ENCODE measurements at places on chromosomes 1 and 21.
A peak's percentile ranks its signal among the peaks of the same experiment; 100 is the strongest.

- no peak for DNase-seq
Measured at GRCh38 chr1:148334339-148335130, 148.6 kb downstream of the PPIAL4G start.

GRCh38 chr1:89996450-89997110, 1.7 kb downstream of the ZNF326 start:
- no peak for DNase-seq

DNA sequence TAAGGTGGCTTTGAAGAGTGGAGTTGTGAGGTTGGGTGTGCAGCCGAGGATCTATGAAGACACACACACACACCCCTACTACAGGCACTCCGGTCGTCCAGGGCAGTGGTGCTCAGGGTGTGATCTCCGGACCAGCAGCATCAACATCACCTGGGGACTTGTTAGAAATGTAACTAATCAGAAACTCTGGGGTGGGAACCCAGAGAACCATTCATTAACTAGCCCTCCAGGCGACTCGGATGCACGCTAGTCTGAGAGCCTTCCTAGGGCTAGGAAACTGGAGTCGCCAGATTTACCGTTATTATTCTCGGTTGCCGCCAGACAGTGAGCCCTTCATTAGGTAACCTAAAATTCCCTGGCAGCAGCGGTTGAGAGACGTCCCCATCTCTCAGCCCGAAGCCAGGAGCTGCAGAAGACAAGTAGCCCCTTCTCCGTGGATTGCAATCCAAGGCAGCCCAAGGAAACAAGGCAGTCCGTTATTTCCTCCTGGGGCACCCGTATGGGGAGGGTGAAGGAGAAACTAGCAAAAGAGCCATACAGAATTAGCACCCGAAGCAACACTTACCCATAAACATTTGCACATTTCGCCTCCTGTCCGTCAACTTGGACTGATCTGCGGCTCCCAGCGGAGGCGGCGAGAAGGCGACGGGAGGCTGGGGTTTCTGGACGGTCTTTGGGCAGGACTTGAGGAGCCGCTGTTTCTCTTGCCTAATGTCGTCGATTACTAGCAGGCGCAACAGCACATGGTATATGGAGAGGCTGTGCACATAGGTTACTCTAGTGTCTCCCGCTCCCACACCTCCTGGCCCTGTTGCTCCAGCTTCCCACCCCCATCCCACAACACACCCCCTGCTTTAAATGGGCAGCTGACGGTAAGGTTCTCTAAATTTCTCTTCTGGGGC, 2.9 kb upstream of the CCN1 start:
- DNase-seq = no peak

- no peak for DNase-seq
Measured at GRCh38 chr1:28021064-28021463, 61.3 kb downstream of the XKR8 start.

DNA sequence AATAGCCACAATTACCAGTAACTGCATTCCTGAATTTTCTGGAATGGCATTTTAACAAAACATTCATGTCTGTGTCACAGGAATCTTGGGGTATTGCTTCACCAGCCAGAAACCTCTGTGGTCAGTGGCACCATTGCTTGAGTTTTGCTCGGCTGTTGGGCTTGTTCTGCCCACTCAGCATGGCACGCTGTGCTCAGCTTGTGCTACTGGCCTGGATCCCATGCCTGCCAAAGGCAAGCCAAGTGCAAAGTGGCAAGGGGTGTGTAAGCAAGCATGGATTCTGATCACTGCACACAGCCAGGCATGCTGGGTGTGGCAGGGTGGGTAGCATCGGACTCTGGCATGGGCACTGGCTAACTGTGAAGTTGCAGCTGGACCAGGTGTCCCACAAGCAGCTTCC, 1150.9 kb downstream of the MRPL39 start:
- no peak for DNase-seq

- DNase-seq = no peak
Measured at GRCh38 chr1:28249866-28250295, 9.4 kb upstream of the SESN2 start.

- DNase-seq = no peak
Measured at GRCh38 chr1:57844382-57844980, 420.6 kb upstream of the DAB1 start.

GRCh38 chr1:64242895-64243756, 39.7 kb downstream of the UBE2U start:
- DNase-seq = no peak

DNA sequence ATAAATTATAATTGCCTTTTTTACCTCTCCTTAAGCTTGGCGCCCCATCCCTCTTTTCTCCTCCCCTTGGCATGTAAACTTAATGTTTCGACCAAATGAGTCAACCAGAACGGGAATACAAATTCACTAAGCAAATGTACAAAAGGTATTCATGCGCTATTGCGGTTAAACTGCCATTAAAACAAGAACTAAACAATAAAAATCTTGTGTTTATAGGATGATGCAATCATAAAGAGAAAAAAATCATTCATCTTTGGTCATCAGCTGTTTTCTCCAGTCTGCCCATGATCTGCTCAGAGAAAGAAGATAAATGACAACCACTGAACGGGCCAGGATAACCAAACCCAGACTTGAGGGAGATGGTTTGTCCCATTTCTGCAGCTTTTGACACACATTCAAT, 534.2 kb upstream of the PLXNA2 start:
- DNase-seq = no peak

GRCh38 chr1:87505391-87505983, 176.8 kb downstream of the LMO4 start:
- no peak for DNase-seq

GRCh38 chr1:205593532-205593931, 38.3 kb downstream of the ELK4 start:
- no peak for DNase-seq

- no peak for DNase-seq
Measured at GRCh38 chr1:206472886-206473285, 2.6 kb downstream of the IKBKE start.

GRCh38 chr1:196856053-196856452, 31.8 kb upstream of the CFHR4 start:
- no peak for DNase-seq

DNA sequence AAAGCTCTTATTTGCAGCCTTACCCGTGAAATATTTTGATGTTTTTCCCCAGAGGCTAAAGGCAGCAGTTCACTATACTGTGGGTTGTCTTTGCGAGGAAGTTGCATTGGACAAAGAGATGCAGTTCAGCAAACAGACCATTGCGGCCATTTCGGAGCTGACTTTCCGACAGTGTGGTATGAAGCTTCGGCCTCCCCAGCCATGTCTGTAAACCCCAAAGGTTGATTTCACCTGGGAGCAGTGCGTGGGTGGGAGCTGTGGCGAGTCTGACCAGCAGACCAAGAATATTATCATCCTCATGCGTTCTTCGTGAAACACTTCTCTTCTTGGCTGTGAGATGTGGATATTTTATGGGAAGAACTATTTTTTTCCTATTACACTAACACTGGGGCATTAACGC, 3.6 kb downstream of the CENPS start:
- DNase-seq = no peak

DNA sequence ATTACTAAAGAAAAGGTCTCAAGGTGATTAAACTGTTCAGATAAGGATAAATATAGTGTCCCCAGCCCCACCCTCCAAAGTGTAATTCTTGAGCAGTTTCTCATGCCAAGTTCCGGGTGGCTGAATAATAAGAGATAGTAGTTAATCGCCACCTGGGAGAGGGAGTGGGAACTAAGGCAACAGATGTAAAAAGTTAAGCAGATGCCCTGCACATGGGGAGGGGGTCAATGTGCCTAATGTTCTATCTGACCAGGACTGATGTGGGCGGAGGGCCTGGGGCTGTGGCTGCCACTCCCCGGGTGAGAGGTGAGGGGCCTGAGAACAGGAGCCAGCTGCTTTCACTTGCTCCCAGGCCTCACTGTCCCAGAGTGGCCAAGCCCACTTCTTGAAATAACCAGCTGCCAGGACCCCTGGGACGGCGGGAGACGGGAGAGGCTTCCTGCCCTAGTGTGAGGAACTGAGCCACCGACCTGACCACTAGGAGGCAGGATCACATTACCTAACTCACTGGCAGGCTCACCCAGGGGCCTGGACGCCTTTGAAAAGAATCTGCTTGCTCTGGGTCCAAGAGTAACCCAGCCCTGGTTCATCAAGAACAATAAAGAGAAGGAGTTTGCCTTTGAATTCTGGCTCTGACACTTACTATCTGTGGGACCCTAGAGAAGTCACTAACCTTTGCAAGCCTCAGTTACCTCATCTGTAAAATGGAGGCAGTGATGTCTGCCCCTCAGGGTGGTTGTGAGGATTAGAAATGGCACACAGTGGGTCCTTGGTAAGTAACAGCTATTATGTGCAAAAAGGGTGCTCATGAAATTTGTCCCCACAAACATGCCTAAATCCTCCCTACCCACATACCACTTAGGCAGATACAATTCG, 179.2 kb downstream of the ATG4C start:
- peak; percentile 42 for DNase-seq

DNA sequence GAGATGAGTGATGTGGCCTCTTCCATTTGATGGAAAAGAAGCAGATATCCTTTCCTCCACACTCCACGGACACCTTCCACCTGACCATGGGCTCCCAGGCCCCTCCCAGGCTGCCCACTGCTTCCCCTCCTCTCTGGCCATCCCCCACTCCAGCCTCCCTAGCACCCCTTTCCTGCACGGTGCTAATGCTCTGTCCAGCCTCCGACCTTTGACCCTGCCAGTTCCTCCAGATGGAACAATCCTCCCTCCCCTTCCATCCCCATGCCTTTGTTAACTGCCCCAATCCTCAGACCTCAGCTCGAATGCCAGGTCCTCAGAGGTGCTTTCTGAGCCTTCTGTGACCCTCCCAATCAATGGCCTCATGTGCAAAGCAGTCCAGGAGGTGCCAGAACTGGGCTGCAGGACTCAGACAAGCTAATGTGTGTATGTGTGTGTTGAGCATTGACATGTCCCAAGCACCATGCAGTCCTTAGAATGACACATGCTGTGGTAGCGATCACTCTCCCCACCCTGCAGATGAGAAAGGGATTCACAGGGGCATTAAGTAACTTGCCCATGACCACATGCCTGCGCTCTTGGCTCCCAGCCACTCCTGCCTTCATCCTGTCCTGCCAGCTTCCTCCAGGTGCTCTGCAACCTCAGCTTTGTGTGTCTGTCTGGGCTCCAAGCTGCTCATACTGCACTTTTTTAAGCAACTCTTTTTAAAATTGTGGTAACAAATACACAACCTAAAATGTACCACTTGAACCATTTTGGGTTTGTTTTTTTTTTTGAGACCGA, 63.5 kb upstream of the EDN2 start:
- DNase-seq = no peak

DNA sequence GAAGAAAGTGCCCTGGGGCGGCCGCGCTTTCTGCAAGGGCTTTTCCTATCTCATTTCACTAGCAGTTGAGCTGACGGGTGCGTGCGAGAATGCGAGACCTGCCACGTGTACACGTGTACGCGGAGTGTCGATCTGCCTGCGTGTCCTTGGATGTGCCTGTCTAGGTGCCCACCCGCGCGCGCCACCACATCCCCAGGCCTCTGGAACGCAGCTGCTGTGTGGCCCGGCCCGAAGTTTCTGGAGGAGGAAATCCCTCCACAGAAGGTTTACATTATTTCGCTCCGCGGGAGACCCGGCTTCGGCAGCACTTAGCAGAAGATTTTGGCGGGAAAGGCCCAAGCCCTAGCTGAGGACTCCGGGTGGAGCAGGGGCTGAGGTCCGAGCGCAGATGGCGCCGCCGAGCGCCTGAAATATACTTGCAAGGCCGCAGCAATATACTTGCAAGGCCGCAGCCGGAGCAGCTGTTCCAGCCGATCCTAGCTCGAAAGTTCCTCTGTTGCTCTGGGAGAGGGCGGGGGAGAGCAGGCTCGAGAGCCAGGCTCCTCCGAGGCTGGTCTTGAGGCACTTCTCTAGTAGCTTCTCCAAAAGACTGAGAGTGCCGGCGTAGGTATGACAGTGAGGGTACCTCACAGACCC, 3.9 kb downstream of the TBX15 start:
- DNase-seq = no peak

DNA sequence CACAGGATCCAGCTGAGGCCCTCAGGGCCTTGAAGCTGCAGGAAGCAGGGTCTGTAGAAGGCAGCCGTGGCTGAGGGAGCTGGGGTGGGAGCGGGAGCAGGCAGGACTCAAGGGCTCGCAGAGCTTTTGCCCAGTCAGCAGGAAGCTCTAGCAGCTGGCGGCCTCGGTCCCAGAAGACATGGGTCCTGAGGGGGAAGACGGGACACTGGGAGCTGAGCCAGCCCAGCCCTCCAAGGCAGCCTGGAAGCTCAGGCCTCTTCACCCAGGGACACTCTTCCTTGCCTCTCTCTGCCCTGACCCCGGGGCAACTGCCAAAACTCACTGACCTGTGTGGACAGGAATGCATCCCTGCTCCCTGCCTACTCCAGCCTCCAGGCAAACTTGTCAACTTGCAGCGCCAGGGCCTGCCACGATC, 8.9 kb downstream of the ADGRB2 start:
- no peak for DNase-seq

DNA sequence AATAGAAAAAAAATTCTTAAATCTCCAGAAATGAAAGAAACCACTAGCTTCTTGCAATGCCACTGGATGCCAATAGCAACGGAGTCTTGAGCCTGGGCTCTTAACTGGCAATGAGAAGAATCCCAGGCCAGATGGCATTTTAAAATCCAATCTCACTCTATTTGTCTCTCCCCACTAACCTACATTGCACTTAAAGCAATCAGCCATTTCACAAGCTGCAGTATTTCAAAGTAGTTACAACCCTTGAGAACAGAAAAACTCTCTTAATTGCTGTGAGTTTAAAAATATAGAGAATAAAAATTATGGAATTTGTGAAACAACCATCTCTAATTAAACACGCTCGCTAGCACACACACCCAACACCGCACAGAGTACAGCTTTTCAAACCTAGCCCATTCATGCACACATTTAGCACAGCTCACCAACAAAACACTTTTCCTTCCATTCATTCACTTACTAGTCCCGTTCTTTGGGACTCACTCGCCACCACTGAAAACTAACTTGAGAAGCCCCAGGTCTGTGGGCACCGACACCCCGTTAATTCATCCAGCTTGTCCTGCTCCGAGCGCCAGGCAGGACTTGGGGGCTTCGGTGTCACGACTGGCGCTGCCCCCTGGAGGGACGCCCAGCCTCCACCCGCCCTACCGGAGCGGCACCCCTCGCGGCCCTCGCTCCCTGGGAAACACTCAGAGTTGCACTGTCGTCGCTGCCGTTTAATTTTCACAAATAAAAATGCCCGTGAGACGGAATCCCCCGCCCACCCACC, 1.0 kb downstream of the DDAH1 start:
- no peak for DNase-seq

DNA sequence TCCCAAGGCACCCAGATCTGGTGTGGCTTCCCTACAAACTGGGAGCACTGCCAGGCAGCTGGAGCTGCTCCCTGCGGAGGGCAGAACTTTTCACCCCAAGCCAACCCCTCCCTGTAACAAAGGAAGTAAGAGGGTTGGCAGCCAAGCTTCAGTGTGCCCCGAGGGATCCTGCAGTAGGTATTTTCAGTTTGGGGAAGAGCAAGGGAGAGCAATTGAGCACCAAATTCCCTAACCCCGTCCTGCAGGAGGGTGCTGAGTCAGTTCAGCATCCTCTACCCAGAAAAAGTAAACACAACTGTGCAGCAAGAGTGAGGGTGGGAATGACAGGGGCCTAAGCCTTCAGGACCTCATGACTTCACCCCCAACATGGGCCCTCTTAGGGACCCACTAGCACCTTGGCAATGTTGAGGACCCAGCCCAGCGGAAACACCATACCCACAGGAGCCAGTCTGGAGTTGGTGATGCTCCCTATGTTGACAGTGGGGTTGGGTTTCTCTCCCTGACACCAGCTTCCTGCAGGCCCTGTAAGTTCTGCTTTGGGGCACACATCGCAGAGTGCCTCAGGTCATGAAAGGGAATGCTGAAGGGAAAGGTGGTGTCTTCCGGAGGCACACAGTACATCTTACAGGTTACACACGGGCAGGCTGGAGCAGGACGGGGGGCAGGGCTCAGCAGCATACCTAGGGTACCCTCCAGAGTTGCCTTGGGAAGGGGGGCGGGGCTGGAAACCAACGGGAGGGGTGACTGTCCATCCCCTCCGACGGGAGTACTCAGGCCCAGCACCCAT, 14.8 kb downstream of the SH3BP5L start:
- DNase-seq = no peak

Measured in 8988T (cell line).